SK-MEL-5 (cell line): ENCODE measurements at places on chromosomes 13 and 19. TPM values are rescaled to one million over a fixed set of nuclear protein-coding genes. Genes with fewer than 3 reads are reported as not detected.

Gene CBARP
- 2.3 and 3.7 TPM in 2 replicates for total RNA-seq

Gene TEKTIP1
- total RNA-seq, result not detected in 2 replicates

Gene ZNF358
- 17.7 and 18.7 TPM in 2 replicates for total RNA-seq

Gene SEMA6B
- total RNA-seq, result 6.3 and 6.9 TPM in 2 replicates

Gene LRRC25
- not detected in 2 replicates for total RNA-seq

Gene FAM124A
- total RNA-seq, result 6.8 and 7.1 TPM in 2 replicates

Gene PDX1
- total RNA-seq, result not detected in 2 replicates

Gene DPF1
- total RNA-seq, result 1.7 and 2.5 TPM in 2 replicates

Gene GSK3A
- total RNA-seq, result 18.7 and 19.0 TPM in 2 replicates

Gene GIPR
- total RNA-seq, result 0.05 TPM in 1 of 2 replicates, not detected in the other

Gene KLHL1
- total RNA-seq, result 0.03 and 0.08 TPM in 2 replicates

Gene CPB2
- 0.55 and 0.93 TPM in 2 replicates for total RNA-seq

Gene LHFPL6
- total RNA-seq, result 14.1 and 17.2 TPM in 2 replicates

Gene EEF2
- total RNA-seq, result 1,726 and 1,742 TPM in 2 replicates

Gene COL4A2
- 23.4 and 25.7 TPM in 2 replicates for total RNA-seq

Gene CSNK1G2
- total RNA-seq, result 45.1 and 49.3 TPM in 2 replicates

Gene SOX1
- not detected in 2 replicates for total RNA-seq

Gene C19orf18
- total RNA-seq, result not detected in 2 replicates

Gene FFAR1
- total RNA-seq, result not detected in 2 replicates

Gene CEACAM1
- 31.2 and 38.8 TPM in 2 replicates for total RNA-seq

Gene ZNF536
- 2.7 and 3.1 TPM in 2 replicates for total RNA-seq

Gene C5AR1
- total RNA-seq, result 0.16 TPM in 1 of 2 replicates, not detected in the other

Gene NAPSA
- total RNA-seq, result 0.13 and 0.48 TPM in 2 replicates

Gene UPK1A
- not detected in 2 replicates for total RNA-seq
